Inflammatory macrophage (primary cell): ENCODE measurements at places on chromosomes 12 and 14.

GRCh38 chr14:99807413-99808153, 14.4 kb downstream of the EML1 start:
- no peak for DNase-seq

DNA sequence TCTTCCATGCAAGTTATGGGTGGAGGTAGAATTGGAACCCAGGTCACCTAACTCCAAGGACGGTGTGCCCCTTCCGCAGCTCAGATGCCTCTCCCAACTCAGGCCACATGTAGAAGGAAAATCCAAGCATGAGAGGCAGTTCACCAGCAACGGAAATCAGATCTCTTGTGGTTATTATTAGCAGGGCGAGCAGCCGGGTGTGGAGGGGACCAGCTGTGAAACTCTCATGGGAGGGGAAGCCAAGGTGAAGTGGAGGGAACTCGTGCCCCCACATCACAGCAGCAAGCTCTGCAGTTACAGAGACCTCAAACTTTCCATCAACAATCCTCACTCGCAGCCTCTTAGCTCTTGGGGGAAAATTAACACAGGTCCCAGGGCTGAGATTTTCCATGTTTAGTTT, 79.7 kb downstream of the KSR2 start:
- DNase-seq: no peak

DNA sequence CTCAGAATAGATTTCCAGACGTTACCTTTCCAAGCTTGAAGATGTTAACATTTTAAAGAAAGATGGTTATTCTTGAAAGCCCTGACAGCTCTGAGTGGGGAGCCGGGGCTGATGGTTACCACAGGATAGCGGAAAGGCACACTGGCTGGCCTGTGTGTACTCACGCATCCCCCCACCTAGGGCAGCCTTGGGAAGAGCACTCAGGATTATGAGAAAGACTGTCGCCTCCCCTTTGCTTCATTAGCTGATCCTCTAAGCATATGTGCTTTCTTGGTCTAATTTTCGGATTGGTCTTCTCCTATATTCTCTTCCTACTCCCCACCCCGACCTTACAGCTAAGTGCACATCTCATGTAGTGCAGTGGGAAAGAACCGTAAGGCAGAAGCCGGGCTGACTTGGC, 20.7 kb downstream of the NTF3 start:
- DNase-seq: no peak

- DNase-seq: peak; percentile 72
These were observed 77.8 kb downstream of the SLC24A4 start for GRCh38 chr14:92400579-92401444.

GRCh38 chr12:24719293-24719721, 229.6 kb downstream of the BCAT1 start:
- DNase-seq: peak; percentile 22

DNA sequence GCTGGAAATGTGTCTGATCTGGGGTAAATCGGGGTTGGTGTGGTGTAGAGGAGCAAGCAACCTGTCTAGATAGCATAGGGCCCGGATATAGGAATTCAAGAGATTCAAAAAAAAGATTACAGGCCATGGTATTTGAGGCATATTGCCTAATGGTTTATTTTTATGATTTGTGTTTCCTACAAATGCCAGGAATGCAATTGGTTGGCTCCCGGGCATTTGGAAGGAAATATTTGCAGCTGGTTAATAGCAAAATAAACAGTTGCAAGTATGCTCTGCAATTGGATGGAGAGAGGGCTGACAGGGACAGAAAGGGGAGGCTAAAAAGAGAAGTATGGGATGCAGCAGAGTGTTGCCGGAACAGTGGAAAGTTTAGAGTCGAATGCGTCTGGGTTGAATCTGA, 315.6 kb upstream of the ATP2B1 start:
- no peak for DNase-seq

DNA sequence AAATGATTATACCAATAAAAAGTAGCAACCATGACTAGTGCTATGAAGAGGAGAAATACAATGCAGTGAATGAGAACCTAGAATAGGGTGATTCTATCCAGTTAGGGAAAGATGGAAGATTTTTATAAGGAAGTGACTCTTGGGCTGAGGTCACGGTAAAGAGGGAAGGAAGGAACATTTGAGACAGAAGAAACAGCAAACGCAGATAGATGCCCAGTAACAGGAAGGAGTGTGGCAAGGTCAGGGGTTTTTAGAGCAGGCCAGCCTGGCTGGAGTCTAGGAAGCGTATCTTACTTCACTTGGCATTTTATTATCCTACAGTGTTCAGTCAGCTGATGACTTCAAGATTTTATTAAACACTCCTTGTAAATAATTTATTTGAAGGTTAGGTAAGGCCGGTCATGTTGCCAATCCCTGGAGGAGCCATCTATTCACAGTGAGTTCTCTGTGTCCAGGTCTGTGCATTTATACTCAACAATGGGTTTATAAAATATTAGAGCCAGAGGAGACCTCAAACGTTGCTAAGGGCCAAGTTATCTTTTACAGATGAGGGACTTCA, 170.6 kb downstream of the PRKCH start:
- DNase-seq: peak; percentile 52

DNA sequence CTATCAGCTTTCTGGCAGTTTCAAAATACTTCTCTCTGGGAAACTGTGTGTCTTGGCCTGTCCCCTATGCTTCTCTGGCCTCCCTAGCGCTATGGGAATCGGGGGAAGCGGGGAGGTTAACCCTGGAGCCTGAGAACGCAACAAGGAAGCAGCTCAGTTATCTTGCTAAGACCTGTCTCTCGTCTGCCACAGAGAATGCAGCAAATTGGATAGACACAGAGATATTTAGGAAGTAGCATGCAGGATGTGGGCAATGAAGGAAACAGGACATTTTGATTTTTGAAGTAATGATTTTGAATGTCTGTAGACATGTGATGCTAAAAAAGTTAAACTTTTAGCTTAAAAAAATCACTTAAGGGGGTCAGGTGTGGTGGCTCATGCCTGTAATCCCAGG, 6.6 kb upstream of the CALCOCO1 start:
- peak; percentile 15 for DNase-seq

DNA sequence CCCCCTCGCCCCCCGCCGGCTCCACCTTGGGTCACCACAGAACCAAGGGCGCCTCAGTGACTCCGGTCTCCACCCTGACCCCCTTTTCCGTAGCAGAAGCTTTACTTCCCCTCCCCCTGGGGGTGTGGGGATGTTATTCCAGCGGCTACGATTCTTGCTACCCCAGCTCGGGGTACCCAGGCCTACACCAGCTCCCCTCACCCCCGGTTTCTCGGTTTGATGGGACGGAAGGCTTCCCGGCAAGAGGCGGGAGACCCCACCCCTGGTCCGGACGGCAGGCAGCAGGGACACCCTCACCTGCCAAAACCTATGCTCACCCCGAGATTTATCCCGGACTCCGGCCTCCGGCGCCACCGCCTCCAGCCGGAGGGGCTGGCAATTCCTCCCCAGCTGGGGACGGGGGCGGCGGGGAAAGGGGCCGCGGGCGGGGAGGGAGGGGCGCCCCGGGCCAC, 619 bp downstream of the RAB15 start:
- no peak for DNase-seq

DNA sequence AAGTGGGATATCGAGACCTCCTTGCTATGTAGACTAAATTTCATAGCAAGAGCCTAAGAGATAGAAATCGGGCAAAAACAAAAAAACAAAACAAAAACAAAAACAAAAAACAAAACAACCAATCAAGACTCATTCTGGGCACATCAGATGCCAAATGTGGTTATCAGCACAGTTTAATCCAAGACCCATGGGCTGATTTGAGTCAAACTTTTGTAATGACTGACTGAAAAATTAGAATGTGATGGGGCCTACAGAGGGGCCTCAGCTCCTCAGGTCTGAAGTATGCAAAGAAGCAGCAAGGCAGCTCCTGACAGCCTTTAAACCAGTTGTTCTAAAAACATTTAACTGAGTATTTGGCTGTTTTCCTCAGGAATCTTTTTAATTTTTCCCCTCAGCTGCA, 49.3 kb downstream of the SLC4A8 start:
- no peak for DNase-seq

DNA sequence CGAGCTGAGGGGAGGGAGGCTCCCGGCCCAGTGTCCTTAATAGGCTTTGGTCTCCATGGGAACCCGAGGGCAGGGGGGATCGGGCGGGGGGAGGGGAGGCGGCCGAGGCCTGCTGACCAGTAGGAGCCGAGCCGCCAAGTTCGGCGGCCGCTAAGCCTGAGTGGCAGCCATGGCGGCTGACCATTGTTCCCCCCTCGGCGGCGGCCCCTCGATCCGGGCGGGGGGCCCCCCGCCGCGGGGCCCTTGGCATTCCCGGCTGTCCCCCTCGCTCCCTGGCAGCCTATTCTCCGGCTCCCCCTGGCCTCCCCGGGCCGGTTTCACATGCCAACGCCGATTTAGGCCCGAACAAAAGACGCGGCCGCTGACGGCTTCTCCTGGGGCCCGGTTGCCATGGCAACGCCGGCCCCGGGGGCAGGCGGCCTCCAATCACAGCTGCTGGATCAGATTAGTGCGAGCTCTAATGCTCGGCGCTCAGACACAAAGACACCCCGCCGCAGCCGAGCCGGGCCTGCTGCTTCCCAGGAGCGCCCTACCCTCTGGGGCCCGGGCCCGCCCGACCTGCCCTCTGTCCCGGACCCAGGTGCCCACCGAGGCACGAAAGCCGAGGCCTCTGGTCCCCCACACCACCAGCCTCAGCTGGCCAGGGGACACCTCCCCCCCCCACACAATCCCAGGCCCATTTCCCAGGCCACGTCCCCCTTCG, 7.3 kb downstream of the MSI1 start:
- DNase-seq: no peak

DNA sequence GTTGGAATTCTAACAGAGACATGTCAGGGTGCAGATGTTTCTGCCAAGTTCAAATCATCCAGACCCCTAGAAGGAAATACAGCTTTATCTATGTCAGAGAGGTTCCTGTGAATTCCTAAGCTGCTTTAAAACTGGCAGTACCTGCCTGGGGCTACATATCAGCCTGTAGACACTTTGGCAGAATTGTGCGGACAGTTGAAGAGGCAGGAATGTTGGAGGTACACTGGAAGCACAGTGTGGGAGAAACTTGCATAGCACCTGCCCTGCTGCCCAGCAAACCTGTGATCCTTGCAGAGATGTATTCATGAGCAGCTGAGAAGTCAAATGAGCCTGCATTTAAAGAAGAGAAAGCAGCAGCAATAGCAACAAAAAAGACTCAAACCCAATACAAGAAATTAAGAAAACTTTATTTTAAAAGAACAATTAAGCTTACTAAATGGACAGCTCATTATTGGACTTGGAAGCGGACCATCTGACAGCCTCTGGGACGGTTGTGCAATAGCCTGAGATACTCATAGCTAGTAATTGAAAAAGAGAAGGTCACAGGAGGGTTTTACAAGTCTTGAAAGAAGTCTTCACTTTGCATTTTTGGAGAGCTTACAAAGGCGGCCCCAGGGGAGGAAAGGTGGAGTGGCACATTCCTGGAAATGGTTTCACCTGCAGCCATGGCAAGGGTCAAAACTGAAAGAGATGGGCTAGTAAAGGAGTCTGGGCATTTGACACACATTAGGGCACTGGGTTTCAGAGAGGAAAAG, 280.9 kb upstream of the FLRT2 start:
- no peak for DNase-seq

DNA sequence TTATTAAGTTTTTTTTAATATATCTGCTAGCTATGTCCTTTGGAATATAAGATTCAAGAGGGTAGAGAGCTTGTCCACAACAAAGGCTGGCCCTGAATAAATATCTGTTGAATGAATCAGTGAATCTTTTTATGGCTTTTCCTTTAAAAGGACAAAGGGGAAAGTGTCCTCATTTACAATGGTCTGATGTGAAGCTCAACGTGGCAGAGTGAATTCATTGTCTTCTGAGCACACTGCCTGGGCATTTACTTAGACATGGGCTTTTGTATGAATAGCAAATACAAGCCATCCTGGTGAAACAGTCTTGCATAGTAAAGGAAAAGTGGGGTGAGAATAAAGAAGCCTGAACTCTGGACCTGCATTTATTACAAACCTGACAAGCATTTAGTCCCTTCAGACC, 201.2 kb downstream of the NELL2 start:
- no peak for DNase-seq

DNA sequence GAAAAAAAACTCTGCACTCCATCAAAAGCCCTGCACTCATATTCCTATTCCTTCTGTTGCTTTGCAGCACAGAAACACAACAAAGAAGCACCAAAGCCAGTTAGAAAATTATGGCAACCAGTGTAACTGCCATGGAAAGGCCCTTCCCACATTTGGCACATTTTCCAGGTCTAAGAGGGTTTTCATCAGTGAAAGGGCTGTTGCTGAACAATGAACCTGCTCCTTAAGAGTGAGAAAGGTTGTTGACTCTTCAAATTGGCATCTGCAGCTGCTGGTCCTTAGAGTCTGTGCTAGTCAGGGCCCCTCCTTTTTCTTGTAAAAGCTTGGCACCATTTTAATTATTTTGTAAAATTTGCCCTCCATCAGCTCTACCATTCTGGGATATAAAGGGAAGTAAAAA, 378.7 kb upstream of the KITLG start:
- DNase-seq: no peak

GRCh38 chr12:31929027-31929526, 30.1 kb upstream of the RESF1 start:
- no peak for DNase-seq

GRCh38 chr12:85575120-85576096, 260.8 kb downstream of the RASSF9 start:
- DNase-seq: peak; percentile 67

GRCh38 chr14:75982266-75983018, 647 bp upstream of the TGFB3 start:
- peak; percentile 70 for DNase-seq

GRCh38 chr14:100748944-100749343, 22.3 kb downstream of the DLK1 start:
- DNase-seq: no peak

- DNase-seq: peak; percentile 96
These were observed 66.7 kb downstream of the IRF2BPL start for GRCh38 chr14:76961631-76962302.

DNA sequence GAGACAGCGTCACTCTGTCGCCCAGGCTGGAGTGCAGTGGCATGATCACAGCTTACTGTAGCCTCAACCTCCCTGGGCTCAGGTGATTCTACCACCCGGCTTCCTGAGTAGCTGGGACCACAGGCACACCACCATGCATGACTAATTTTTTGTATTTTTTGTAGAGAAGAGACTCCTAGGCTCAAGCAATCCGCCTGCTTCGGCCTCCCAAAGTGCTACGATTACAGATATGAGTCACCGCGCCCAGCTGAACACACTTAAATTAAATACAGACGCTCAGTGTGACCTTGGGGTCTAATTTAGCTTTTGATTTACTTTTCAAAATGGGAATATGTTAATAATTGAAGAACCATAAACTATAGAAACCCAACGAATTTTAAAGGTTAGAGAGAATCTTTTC, 77.2 kb downstream of the C2CD5 start:
- no peak for DNase-seq

GRCh38 chr12:104137001-104137901, 759 bp downstream of the NFYB start:
- DNase-seq: peak; percentile 36
